T-helper 17 cell (primary cell): ENCODE measurements at places on chromosomes 7 and 10.

DNA sequence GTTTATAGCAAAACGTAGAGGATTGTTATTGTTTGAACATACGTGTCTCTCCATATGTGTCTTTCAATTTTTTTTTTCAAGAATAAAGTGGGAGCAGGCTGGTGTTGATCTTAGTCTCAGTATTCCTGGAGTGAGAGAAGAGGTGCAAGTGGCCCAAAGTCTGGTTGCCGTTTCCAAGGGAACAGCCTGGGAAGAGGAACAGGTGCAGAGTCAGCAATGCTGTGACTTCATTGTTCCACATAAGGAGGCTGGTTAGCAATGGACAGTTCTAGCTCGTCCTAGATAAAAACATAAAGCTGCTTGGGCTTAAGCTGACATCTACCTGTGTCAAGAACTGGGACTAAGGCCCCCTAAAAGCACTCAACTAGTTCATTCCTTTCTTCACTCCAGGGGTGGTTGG, 626.6 kb upstream of the TPK1 start:
- DNase-seq: no peak

- no peak for DNase-seq
These were observed 110.3 kb downstream of the BMPER start for GRCh38 chr7:34015651-34016050.

DNA sequence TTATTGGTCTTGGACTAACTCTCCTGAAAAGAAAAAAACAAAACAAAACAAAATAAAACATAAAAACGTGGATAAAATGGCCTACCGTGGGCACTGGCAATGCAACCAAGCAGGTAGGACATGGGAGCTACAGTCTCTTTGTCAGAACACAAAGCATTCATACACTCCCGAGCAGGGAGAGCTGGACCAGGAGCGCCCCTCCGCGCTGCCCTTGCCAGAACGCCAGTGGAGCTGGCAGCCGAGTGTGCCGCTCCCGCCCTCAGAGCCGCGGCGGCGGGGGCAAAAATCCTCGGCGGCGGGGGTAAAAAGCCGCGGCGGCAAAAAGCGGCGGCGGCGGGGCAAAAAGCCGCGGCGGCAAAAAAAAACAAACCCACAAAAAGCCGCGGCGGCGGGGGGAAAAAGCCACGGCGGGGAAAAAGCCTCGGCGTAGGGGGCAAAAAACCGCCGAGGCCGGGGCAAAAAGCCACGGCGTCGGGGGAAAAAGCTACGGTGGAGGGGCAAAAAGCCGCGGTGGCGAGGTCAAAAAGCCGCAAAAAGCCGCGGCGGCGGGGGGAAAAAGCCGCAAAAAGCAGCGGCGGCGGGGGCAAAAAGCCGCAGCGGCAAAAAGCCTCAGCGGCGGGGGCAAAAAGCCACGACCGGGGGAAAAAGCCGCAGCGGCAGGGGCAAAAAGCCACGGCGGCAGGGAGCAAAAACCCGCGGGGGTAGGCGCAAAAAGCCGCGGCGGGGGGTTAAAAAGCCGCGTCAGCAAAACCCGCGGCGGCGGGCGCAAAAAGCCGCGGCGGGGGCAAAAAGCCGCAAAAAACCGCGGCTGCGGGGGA, 418.1 kb downstream of the ZNF716 start:
- no peak for DNase-seq

DNA sequence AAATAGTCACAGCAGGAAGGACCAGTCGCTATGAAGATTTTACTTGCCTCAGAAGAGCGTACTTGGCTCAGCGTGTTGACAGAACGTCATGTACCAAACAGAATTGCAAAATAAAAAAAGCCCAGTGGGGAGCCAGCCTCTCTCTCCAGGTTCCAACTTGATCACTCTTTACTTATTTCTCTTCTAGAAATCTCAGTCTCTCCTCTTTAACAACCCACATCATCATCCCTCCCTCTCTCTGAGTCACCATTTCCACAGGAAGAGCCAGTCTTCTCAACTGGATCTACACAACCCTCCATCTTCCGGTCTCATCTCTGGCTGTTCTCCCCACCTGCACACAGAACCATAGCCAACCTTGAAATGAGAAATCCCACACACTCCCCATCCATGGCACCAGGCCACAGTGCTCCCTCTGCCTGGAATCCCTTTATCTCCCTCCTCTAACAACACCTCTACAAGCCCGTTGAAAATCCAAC, 718.3 kb downstream of the GRID1 start:
- no peak for DNase-seq

DNA sequence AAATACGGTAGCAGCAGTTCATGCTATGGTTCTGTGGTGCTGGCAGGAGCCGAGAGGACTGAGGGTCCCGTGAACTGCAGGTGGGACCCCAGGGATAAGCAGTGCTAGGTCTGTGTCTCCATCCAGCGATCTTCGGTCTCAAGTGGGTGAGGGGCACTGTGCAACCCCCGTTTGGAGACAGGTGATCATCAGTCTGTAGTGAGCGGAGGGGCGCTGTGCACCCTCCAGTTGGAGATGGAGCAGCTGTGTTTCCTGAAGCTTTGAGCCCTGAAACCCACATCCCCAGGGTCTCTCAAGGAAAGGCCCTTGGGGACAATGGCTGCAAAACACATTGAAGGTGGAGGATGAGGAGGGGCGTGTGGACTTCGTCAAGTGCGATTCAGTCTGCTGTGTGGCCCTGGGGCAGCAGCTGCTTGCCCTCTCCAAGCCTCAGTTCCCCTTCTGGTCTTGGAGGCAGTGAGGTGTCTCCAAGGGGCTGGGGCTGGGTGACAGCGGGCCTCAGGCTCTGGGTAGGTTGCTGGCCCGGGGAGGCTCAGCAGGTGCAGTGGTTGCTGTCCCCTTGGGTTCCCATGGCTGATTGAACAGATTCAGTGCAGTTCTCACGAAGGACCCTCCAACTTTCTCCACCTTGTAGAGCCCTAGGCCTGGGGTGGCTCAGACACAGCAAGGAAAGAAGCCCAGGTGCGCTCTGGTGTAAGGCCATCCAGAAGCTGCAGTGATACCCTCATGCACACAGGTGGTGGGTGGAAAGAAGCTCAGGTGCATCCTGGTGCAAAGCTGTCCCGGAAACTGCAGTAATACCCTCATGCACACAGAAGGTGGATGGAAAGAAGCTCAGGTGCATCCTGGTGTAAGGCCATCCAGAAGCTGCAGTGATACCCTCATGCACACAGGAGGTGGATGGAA, 160.6 kb downstream of the ADARB2 start:
- no peak for DNase-seq

GRCh38 chr10:69703766-69704630, 74.0 kb downstream of the FAM241B start:
- no peak for DNase-seq

DNA sequence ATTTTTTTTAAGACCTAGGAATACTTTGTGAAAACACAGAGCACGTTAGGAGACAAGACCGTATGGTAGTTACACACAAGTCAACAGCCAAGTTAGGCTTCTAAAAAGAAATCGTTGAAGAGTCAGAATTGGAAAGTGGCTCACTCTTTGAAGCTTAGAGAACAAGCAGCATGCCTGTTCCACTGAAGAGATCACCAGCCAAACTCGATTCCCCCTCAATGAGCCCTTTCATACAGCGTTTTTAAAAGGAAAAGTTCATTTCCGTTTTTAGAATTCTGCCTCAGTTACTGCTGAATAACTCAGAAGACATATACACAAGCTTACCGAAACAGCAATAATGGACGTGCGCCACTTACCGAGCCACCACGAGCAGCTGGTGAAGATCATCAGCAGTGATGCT, 41.0 kb downstream of the MCMBP start:
- DNase-seq: no peak

- no peak for DNase-seq
These were observed at the start of gene TMEM72 for GRCh38 chr10:44911081-44911540. TSS of gene TMEM72 (plus strand) at chr10:44911337. CDS start at chr10:44911513, 176 bp downstream.

DNA sequence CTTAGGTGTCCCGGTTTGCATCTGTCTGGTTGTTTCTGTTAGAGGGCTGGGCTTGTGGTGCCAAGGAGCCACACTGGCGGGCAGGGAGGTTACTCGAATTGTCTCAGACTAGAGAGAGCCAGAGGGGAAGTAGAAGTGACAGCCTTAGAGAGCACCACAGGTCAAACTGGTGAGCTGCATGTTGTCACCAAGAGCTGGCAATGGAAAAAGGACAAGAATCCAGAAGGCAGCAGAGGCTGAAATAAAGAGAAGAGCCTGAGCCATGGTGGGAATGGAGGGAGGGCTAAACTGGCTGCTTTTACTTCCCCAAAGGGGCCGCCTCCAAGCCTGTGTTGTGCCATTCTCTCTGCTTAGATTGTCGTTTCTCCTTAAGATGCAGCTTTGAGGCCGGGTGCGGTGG, 31.1 kb upstream of the RHBDD2 start:
- DNase-seq: no peak

- no peak for DNase-seq
These were observed 92.2 kb upstream of the EFCAB10 start for GRCh38 chr7:105673367-105674084.

DNA sequence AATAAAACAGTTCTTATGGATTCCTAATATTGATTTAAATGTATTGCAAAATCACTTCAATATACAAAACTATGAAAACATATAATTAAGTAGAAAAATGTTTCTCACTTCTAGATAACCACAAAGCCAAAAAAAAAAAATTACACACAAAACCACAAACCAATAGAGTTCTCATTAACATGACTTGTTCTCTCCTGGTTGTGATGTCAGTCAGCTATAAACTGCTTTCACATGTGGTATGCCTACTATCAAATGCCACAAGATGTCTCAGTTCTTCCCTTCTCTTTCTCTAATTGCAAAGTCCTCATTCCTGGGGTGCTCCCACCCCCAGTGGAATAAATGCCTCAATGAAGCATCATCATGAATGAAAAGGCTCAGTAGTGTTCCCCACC, 16.6 kb downstream of the GNAI1 start:
- no peak for DNase-seq

DNA sequence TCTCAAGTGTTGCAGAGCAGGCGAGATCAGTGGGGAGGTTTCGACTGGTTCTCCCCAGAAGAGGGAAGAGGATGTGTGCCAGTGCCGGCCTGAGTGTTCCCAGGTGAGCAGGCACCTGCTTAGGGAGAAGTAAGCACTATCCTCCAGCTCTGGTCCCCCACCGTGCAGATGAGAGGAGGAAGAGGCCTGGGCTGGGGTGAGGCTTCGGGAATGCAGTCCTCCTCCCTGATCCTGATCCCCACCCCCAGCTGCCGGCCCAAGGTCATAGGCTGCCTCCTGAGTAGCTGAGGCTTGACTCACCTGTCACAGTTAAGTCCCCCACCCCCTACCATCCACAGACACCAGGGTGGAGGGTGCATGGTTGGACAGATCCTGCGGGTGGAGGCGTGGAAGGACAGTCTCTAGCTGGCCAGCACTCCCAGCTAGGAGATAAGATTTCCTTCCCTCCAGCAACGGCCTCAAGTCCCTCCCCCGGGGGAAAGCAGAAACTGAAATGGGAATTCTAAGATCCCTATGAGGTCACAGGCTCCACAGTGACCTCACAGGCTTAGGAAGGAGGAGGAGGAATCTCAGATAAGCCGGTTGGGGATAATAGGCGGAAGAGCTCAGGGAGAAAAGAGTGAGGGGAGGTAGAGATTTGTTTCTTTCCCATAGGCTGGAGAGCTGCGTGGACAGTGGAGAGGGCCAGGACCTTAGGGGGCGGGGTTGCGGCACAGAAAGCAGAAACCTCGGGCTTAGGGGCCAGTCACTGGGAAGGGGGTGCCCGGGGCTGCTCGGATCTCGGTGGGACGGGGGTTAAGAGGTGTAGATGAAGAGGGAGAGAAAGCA, 1.0 kb downstream of the LRCH4 start:
- no peak for DNase-seq

GRCh38 chr10:75956624-75957023, 525.2 kb downstream of the LRMDA start:
- no peak for DNase-seq

- peak; percentile 70 for DNase-seq
These were observed 84.2 kb upstream of the MKI67 start for GRCh38 chr10:128210215-128211063.

- no peak for DNase-seq
These were observed 44.7 kb downstream of the MYO3A start for GRCh38 chr10:25978771-25979170.

DNA sequence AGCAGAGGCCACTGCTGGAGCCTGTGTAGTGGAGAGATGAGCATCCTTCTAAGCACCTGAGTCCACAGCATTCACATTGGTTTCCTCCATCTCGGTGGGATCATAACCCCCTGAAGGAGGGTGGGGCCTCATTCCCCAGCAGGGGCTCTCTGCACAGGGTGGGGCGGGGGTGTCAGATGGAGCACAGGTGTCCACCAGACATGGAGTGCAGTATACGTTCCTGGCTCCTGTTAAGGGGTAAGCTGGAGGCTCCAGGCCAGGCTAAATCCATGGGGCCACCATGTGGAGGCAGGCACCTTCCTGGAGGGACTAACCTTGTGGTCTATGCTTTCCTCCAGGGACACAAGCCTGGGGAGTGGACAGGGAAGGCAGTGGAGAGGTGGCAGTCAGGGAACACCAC, 252.6 kb downstream of the GRID1 start:
- no peak for DNase-seq

GRCh38 chr10:99777918-99778714, 4.3 kb upstream of the ABCC2 start:
- DNase-seq: no peak

DNA sequence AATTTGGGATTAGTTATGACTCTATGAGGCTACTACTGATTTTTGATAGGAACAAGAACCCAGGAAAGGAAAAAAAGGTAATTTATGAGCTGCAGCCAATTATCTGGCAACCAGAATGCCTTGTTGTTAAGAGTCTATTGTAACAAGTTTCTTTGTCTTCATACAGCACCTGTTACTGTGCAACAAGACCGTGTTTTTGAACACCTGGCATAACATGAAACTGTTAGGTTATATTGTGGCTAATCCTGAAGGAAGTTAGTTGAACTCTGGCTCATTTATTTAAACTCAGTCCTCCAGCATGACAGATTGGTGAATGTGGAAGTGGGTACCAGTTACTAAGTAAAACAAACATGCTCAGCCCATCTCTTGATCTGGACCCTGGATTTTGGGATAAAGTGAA, 33.0 kb downstream of the RALA start:
- no peak for DNase-seq

GRCh38 chr7:131544449-131545301, 11.8 kb downstream of the PODXL start:
- DNase-seq: no peak

GRCh38 chr7:71553306-71553705, 421.4 kb downstream of the GALNT17 start:
- no peak for DNase-seq

- DNase-seq: no peak
These were observed 1.3 kb downstream of the ITPRIP start for GRCh38 chr10:104336821-104337467.

GRCh38 chr10:103855424-103855823, at the start of gene SH3PXD2A:
TSS of gene SH3PXD2A (minus strand) at chr10:103855576. CDS start at chr10:103855266, 310 bp downstream.
- DNase-seq: no peak

DNA sequence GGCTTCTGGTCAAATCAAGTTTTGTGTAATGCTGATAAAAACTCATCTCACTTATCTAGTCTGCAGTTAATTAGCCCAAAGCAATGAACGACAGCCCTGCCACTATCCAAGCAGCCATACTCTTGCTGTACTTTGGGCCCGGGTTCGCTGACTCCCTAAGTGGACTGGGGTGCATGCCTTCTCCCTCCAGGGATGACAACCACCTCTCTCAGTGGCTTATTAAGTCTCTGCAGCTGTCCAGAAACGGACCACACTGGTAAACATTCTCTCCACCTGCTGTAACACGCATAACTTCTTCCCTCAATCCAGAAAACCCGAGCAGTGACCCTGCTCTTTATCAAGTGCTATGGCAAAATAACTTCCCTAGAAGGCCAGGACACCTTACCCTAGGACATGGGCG, 3.9 kb downstream of the FBXW4 start:
- DNase-seq: no peak

- DNase-seq: no peak
These were observed 61.2 kb downstream of the NEURL1 start for GRCh38 chr10:103554488-103555324.
